ENCODE measurements at places on chromosomes 2 and 18.

- peak; percentile 68 for DNase-seq
Measured at GRCh38 chr2:238854699-238855229, 6.9 kb downstream of the TWIST2 start.

DNA sequence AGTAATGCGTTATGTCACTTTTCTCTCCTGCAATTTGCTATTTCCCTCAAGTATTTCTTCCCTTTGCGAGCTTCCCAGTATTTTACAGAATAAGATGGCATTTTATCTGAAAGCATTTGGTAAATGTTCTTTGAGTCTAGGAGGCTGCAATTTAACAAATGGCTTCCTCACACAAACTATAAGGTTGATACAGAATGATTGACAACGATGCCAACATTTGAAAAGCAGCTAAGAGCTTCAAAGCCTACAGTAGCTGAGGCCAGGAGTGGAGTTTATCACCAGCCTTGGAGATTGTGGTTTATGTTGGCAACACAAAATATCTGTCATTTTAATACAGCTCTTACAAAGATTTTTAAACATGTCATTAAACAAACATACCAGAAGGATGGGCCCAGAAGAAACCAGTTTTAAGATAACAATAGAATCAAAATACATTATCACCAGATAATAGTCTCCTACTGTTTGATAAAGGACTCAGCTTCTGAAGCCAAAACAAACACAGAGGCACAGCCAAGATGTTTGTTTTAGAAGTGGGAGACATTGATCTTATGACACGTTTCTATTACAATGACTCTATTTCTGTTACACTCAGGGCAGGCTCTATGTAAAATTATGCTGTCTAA, 711.4 kb upstream of the ACVR2A start:
- DNase-seq: peak; percentile 51

GRCh38 chr18:42330296-42330695, 375.3 kb downstream of the PIK3C3 start:
- peak; percentile 18 for DNase-seq

- no peak for DNase-seq
Measured at GRCh38 chr2:209340522-209340921, 83.3 kb upstream of the MAP2 start.

- DNase-seq: no peak
Measured at GRCh38 chr2:170024721-170025120, 153.2 kb upstream of the MYO3B start.

GRCh38 chr2:176686328-176686727, 417.1 kb downstream of the MTX2 start:
- DNase-seq: no peak

DNA sequence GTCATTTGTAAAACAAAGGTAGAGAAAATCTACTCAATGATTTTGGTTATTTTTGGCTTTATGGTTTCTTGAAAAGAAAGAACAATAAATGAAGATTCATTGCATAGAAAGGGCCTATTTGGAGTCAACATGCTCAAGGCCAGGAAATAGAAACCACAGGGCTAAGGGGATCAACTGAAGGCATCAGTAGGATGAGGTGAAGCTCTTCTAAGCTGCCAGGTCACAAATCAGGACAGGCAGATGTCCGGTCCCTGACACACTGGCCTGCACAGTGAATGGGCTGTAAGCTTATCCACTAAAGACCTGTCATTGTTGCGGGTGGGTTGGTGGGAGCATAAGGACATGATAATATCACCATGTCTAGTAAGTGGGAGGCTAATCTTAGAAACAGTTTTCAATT, 31.6 kb upstream of the RNF138 start:
- no peak for DNase-seq

DNA sequence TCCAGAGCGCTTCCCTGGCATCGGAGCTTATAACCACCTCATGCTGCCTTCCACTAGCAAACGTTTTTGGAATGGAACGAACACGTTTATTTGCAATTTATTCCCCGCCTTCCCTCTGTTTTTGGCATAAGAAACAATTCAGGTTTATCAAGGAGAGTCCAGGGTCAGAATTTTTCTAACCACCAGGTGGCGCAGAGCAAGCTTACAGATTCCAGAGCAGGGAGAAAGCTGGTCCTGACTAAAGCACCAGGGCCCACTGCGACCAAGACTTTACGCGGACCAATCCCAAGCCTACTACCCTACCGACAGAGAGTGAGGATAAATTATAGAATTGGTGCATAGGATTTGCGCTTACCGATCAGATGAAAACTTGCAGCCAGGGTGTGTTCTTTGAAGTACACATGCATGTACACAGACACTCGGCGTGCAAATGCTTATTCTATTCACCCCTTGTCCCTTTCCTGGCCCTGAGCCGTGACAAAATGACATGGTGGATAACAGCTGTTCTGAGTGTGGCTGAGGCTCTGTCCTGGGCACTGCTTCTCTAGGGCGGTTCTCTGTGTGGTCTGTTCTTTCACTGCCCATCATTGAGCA, 34.7 kb downstream of the NAPG start:
- peak; percentile 83 for DNase-seq

DNA sequence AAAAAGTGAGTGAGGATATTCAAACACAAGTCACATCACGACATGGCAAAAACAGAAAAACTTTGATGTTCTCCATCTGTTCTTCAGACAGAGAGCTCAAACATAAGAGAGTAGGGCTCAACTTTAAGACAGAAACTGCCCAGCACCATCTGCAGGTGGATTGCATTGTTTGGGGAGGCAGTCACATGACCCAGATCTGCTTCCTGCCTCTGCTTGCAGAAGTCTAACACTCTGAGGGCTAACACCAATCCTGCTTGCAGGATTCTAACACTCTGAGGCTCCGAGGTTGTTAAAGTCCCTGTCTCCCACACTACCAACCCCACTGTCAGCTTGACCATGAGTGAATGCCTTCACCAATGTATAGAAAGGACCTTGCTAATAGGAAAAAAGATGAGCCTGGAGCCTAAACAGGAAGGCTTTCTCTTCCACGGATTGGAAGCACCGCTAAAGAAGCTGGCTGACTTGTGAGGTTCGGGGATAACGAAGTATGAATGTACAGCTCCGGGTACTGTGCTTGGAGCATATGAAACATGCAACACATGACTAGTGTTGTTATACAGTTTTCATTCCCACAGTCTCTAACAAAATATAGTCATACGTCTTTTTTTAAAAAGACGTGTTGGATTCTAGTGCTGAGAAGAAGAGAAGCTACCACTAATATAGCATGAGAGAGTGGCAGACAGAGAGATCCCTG, 176.6 kb upstream of the CREB1 start:
- DNase-seq: peak; percentile 20

GRCh38 chr2:54760310-54760709, 36.8 kb downstream of the EML6 start:
- DNase-seq: no peak

- DNase-seq: no peak
Measured at GRCh38 chr2:165678882-165679281, 115.2 kb downstream of the GALNT3 start.

DNA sequence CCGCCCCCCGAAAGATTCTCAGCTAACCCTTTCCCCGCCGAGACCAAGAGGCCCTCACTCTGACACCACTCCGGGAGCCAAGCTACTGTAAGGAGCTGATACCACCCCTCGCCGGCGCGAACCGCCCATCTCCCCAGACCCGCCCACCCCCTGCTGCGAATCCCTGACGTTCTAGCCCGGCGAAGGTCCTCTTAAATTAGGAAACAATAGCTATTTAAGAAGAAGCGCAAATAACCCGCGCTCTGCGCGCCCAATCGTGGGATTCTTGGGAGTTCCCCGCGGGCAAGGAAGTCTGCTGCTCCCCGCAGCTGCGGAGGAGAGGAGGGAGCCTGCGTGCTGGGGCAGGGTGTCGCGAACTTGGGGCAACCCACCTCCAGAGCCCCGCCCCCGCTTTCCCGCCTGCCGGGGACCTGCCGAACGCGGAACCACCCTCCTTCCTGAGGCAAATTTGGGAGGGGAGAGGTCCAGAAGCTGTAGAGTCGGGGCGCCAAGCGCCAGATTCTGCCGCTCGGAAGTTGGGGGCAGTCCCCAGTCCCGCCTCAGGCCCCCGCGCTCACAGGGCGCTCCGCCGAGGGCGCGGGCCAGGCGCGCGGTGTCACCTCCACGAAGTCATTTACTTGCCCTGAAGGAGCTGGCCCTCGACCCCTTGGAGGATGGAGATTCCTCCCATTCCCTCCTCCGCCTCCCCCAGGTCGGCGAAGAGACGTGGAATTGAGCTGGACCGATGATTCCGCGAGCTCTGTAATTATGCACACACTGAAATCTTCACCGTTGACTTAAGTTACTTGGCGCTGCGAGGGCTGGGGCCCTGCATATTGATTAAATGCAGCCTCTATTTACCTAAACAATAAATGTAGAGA, 8.4 kb upstream of the SP9 start:
- peak; percentile 9 for DNase-seq

DNA sequence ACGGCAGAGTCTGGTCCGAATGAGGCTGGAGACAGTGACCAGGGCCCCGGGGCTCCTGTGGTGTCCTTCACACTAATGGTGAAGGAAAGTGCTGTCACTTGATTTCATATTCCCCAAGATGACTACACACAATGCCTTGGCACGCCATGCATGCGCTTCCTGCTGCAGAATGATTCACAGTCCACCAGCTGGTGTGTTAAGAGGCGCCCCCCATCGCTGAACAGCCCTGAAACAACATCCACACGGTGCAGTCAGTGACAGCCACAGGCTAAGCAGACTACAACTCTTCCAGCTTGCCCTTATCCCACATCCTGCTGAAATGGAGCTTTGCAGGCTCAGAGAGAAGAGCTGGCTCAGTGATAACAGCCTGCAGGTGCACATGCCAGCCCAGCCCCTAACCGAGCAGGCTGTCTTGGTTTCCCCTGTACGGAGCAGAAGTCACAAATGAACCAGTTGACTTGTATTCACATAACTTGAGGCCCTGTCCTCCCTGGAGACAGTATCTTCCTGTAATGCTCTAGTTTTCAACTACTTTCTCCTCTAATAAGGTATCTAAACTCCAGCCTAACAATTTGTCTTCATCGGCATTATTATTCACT, 24.3 kb upstream of the CDH20 start:
- no peak for DNase-seq

DNA sequence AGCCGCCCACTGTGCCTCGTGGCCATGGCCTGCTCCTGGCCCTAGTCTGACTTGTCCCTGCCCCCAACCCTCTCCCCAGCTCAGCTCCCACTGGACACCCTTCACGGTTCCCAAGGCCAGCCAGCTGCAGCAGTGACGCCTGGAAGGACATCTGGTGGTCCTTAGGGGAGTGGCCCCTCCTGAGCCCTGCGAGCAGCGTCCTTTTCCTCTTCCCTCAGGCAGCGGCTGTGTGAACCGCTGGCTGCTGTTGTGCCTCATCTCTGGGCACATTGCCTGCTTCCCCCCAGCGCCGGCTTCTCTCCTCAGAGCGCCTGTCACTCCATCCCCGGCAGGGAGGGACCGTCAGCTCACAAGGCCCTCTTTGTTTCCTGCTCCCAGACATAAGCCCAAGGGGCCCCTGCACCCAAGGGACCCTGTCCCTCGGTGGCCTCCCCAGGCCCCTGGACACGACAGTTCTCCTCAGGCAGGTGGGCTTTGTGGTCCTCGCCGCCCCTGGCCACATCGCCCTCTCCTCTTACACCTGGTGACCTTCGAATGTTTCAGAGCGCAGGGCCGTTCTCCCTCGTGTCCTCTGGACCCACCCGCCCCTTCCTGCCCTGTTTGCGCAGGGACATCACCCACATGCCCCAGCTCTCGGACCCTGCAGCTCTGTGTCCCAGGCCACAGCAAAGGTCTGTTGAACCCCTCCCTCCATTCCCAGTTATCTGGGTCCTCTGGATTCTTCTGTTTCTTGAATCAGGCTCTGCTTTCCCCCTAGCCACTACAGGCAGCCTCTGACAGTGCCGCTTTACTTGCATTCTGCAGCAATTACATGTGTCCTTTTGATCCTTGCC, 35.8 kb downstream of the ANO7 start:
- DNase-seq: peak; percentile 43

DNA sequence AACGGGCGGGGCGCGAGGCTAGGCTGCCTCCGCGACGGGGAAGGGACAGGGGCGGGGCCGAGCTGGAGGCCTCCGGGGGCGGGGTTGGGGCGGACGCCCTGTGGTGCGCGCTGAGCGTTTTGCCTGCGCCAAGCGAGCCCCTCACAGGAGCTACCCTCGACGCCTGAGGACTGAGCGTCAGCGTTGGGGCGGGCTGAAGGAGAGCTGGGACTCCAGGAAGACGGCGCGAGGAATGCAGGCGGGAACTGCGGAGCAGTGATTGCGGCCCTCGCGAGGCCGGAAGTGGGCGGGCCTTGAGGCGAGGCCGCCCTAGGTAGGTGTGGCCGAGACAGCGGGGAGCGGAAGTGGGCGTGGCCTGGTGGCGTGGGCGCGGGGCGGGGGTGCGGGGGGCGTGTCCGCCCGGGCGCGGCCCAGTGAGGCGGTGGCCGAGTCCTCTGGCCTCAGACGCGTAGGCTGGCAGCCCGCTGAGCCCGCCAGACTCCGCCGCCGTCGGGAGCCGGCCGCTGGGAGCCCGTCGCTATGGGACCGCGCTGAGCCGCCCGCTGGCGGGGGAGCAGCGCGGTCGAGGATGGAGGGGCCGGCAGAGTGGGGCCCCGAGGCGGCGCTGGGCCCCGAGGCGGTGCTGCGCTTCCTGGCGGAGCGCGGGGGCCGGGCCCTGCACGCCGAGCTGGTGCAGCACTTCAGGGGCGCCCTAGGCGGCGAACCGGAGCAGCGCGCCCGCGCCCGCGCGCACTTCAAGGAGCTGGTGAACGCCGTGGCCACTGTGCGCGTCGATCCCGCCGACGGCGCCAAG, at the start of the genes SEPTIN10 and SOWAHC:
Gene SEPTIN10 (minus strand): TSS at position 45 of the 793 bp plus-strand sequence. CDS start 139 bp downstream, outside the sequence.
Gene SOWAHC (plus strand): TSS at position 443 of the 793 bp plus-strand sequence. CDS start 126 bp downstream, at position 569.
- DNase-seq: peak; percentile 99

GRCh38 chr2:66561645-66562303, 126.8 kb downstream of the MEIS1 start:
- DNase-seq: peak; percentile 46

GRCh38 chr2:11746807-11747459, 501 bp downstream of the LPIN1 start:
- DNase-seq: no peak

GRCh38 chr18:32025744-32026143, 7.1 kb downstream of the RNF125 start:
- DNase-seq: no peak

DNA sequence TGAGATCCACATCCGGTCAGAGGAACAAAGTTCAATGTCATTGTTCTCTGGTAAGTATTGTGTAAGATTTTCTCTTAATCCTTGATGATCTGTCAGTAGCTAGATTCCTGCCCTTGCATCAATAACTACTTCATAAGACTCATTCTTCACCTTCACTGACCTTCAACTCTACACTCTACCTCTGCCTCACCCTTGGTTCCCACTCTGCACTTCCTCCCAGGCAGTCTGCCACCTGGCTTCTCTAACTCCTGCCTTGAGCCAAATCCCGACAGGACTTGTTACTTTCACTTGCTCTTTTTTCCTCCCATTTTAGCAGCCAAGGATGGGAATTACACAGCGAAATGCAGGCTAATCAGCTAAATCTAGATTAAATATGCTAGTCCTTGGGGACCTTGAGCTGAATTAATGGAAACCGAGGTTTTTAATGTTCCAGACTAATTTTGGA, 190.7 kb downstream of the DLGAP1 start:
- DNase-seq: peak; percentile 0

DNA sequence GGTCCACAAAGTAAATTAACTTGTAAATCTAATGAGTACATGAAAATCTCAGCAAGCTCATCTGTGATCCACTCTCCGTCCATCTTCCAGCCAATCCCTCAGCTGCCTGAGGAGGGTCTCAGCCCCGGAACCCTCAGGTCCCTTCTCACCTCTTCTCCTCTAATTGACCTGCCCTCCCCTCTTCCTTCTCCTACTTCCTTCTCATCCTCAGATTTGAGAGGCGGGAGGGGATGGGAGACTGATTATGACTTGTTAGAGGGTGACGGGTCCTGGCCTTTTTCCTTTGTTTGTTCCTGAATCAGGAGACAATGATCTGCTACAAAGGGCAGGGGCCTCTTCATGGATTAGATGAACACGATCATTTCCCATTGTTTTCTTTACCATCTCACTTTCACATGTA, 80.1 kb downstream of the CYBRD1 start:
- DNase-seq: no peak
